Colonic mucosa (tissue), 4 donors: ENCODE measurements at places on chromosomes 4 and X.

- no peak for DNase-seq
- no peak overlapping the region for H3K27ac ChIP-seq
- H3K4me1 ChIP-seq, result no peaks in the 10 kb centered on the region
- H3K36me3 ChIP-seq, result no peaks in the 10 kb centered on the region
- H3K4me3 ChIP-seq, result no peak overlapping the region
Measured at GRCh38 chr4:77917075-77917474, 54.4 kb downstream of the MRPL1 start.

DNA sequence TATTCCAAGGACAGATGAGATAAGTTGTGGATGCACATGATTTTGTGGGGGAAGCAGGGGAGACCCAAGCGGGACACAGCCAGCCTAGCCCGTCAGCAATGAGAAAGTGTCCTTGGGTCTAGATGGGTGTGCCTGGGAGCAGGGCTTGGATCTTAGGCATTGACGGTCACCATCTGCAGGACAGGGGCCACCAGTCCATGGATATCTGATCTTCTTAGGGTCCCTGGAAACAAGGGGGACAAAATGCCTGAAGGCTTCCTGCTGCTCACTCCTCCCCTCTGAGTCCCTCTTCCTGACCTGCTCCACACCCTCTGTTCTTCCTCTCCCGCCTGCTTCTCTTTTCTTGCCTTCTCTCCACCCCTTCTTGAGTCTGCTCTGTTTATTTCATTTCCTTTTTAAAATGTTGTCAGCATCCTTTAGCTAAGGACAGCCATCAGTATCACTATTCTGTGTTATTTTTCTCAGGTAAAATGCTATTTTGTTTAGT, 298.4 kb downstream of the RAPGEF2 start:
- H3K27ac ChIP-seq, result no peak overlapping the region
- H3K4me1 ChIP-seq, result no peaks in the 10 kb centered on the region
- H3K27me3 ChIP-seq, result no peaks in the 10 kb centered on the region
- no peaks in the 10 kb centered on the region for H3K36me3 ChIP-seq
- no peak for DNase-seq

DNA sequence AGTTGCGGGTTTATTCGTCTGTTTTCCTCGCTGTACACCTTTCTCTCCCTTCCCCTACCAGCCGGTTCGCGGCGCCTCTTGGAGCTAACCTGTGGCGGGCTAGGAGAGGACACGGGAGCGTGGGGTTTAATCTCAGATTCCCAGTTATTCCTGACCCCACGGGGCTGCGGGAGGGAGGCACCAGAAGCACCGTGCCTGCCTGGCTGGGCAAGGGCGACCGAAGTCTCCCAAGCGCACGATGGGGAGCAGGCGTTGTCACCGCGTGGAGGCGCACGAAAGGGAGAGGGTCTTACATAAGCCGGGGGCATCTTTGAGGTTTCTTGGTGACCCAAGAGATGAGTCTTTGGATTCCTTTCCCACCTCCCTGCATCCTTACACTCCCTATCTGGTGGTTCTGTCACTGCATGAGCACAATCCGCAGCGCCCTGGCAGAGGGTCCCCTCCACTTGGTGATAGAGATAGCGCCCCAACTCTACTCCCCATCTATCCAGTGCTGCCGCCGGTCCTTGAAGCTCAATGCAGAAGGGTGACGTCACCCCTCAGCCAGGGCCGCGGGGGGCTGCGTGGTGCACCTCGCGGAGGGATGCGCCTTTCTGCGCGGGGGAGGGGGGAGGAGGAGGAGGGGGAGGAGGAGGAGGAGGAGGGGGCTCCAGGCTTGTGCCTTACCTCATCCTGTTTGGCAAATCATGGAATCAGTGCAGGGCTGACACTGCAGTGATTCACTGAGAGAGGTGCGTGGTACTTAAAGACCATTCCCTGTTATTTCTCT, 793 bp downstream of the TSPAN7 start:
- peak overlapping the region; percentile 0 for H3K27ac ChIP-seq
- H3K4me1 ChIP-seq, result no peaks in the 10 kb centered on the region
- peak overlapping the region; percentile 46 for H3K4me3 ChIP-seq
- no peaks in the 10 kb centered on the region for H3K27me3 ChIP-seq

GRCh38 chr4:93475730-93476129, 352.8 kb upstream of the ATOH1 start:
- H3K4me3 ChIP-seq, result no peak overlapping the region
- no peak overlapping the region for H3K27ac ChIP-seq
- no peaks in the 10 kb centered on the region for H3K4me1 ChIP-seq
- no peak for DNase-seq
- no peaks in the 10 kb centered on the region for H3K36me3 ChIP-seq

- no peak overlapping the region for H3K27ac ChIP-seq
- DNase-seq, result peak; percentile 26
- peaks cover 33% of the 10 kb centered on the region for H3K27me3 ChIP-seq
Measured at GRCh38 chr4:42151568-42152506, 618 bp downstream of the BEND4 start.

GRCh38 chr4:16377887-16378286, 151.6 kb upstream of the TAPT1 start:
- H3K27me3 ChIP-seq, result no peaks in the 10 kb centered on the region
- no peaks in the 10 kb centered on the region for H3K36me3 ChIP-seq
- no peaks in the 10 kb centered on the region for H3K4me1 ChIP-seq
- DNase-seq, result no peak

DNA sequence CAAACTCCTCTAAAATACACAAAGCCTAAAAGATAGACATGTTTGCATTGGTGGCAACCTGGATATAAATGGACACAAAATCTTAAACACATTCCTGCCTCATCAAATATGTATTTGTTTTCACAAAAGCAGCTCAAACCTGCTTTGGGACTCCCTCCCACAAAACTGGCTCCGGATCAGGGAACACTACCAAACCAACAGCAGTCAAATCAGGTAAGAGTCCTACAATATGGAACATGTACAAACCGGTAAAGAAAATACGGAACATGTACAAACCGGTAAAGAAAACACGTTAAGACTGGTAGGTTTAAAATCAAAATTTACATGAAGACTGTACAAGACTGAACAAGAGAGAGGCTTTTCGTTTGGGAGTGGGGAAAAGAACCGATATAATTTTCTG, 4.3 kb downstream of the AMTN start:
- no peaks in the 10 kb centered on the region for H3K4me1 ChIP-seq
- no peaks in the 10 kb centered on the region for H3K27me3 ChIP-seq
- no peak for DNase-seq
- H3K4me3 ChIP-seq, result no peak overlapping the region

- no peaks in the 10 kb centered on the region for H3K27me3 ChIP-seq
- H3K4me3 ChIP-seq, result no peak overlapping the region
- peaks cover 10% of the 10 kb centered on the region for H3K36me3 ChIP-seq
- peaks cover 19% of the 10 kb centered on the region for H3K4me1 ChIP-seq
Measured at GRCh38 chr4:24578364-24578763, 6.0 kb downstream of the DHX15 start.

DNA sequence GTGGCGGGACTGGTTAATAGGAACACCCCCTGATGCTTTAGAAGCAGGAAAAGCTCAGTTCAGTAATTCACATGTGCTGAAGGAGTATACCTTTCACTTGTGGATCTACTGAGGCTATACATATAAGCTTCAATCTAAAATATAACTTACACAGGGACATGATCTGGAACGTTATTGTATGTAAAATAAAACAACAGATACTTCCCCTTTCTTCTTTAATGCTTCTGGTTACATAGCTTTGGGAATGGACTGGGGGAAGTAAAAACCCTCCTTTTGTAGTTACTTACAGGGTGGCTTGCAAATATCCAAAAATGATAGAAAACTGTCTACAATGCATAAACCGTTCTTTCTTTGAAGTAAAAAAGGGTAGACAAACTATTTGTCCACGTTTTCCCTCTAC, 1.9 kb downstream of the FGG start:
- no peak overlapping the region for H3K4me3 ChIP-seq
- no peaks in the 10 kb centered on the region for H3K4me1 ChIP-seq
- no peaks in the 10 kb centered on the region for H3K27me3 ChIP-seq

DNA sequence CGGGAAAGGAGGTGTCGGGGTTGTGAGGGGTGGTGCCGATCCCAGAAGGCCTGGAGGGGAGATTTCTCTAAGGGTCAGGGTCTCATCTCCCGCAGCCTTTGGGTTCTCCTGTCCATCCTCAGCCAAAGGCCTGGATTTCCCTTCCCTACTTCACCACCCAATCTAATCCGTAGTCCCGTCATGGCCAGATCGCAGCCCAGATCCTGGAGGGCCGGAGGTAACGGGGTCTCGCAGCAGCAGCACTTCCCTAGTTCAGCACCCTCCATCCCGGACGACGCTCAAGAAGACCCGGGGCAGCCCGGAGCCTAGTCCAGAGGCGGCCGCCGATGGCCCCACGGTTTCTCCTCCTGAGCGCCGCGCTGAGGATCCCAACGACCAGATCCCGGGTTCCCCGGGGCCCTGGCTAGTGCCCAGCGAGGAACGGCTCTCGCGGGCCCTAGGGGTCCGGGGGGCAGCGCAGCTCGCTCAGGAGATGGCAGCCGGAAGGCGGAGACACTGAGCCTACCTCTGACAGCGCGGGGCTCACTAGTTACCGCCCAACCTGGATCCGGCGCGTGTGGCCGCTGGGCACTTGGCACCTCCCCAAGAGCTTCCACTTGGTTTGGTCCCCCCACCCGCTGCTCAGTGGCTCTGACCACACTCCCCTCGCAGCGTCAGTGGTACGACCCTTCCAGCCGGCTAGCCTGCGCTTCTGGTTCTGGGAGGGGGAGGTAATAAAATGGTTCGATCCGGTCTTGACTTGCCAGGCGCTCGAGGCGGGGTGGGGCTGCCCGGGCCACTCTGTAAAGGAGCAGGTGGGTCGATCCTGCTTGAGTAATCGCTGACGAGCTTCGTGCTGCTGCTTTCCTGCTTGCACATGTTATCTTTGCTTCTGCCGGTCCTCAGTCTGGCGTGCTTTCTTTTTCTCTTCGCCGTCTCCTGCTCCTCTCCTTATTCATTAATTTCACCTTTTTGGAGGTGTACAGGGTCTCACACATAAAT, 3.6 kb downstream of the MAGIX start:
- no peaks in the 10 kb centered on the region for H3K27me3 ChIP-seq
- H3K4me3 ChIP-seq, result peak overlapping the region; percentile 25
- no peaks in the 10 kb centered on the region for H3K36me3 ChIP-seq
- H3K4me1 ChIP-seq, result no peaks in the 10 kb centered on the region

- no peak for DNase-seq
- no peaks in the 10 kb centered on the region for H3K36me3 ChIP-seq
- no peaks in the 10 kb centered on the region for H3K27me3 ChIP-seq
- no peaks in the 10 kb centered on the region for H3K4me1 ChIP-seq
- no peak overlapping the region for H3K4me3 ChIP-seq
Measured at GRCh38 chr4:31667686-31668085, 947.5 kb downstream of the PCDH7 start.

DNA sequence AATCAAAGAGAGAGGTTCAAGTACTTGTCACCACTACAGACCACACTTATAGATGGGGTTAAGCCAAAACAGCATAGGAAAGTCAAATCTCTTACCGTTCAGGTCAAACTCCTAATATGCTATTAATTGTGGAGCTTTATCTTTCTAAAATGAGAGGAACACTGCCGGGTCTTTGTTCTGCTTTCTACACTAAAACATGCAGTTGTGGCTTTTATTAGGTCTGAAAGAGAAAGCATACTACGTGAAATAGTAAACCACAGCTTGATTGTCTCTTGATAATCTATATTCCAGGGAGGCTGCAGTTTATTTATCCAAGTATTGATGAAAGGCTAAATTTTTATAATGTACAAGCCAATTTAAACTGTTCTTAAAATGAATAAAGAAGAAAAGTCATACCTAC, 12.3 kb upstream of the INPP4B start:
- no peaks in the 10 kb centered on the region for H3K4me1 ChIP-seq
- no peaks in the 10 kb centered on the region for H3K36me3 ChIP-seq
- no peak for DNase-seq
- H3K4me3 ChIP-seq, result no peak overlapping the region
- no peaks in the 10 kb centered on the region for H3K27me3 ChIP-seq
- H3K27ac ChIP-seq, result no peak overlapping the region

DNA sequence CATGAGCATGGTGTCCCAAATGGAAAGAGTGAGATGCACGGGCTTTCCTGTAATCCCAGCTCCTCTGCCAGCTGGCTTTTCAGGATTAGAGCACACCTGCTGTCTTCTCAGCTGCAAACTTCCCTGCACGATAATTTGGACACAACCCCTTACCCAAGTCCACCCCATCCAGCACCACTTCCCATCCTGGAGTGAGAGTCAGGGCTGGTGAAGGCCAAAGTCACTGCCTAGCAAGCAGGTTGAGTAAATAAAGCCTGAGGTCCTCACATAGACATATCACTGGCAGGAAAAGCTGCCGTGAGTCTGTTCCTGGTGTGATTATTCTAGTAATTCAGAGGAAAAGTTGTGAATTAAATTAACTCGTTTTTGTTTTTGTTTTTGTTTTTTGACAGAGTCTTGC, 113.9 kb upstream of the MBNL3 start:
- no peaks in the 10 kb centered on the region for H3K4me1 ChIP-seq
- H3K27ac ChIP-seq, result no peak overlapping the region
- no peak for DNase-seq
- H3K4me3 ChIP-seq, result no peak overlapping the region

- H3K27ac ChIP-seq, result no peak overlapping the region
- no peaks in the 10 kb centered on the region for H3K36me3 ChIP-seq
Measured at GRCh38 chr4:132865458-132865857, 283.6 kb upstream of the PCDH10 start.

DNA sequence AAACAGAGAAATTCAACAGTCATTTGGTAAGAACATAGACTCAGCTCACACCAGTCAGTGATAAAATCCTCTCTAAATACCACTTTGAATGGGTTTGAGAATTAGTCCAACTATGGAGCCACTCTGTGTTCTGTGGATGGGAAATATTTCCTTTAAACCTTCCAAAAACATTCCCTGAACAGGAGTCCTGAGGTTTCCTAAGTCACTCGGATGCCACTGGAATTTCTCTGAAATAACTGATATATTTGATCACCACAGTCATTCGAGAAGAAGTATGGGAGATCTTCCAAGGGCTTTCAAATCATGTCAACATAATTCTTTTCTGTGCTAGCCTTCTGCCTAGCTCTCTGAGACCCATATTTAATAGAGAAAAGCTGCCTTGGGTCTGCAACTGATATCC, 958.6 kb downstream of the STIM2 start:
- no peak overlapping the region for H3K4me3 ChIP-seq
- H3K4me1 ChIP-seq, result no peaks in the 10 kb centered on the region
- no peaks in the 10 kb centered on the region for H3K36me3 ChIP-seq
- H3K27ac ChIP-seq, result no peak overlapping the region

DNA sequence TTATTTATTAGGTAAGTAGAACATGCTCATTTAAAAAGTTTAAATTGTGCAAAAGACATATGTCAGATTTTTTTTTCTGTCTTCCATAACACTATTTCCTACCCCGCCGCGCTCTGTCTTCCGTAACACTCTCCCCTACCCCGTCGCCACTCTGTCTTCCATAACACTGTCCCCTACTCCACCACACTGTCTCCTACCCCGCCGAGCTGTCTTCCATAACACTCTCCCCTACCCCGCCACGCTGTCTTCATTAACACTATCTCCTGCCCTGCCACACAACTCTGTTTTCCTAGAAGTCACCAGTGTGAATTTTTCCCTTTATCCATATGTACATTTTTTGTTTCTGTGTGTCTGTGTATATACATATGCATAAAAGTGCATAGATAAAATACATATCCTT, 4.4 kb downstream of the MSMO1 start:
- peaks cover 6% of the 10 kb centered on the region for H3K36me3 ChIP-seq
- H3K27me3 ChIP-seq, result no peaks in the 10 kb centered on the region
- DNase-seq, result no peak
- H3K27ac ChIP-seq, result no peak overlapping the region
- no peaks in the 10 kb centered on the region for H3K4me1 ChIP-seq
